ENCODE measurements at places on chromosomes 12 and 14.

DNA sequence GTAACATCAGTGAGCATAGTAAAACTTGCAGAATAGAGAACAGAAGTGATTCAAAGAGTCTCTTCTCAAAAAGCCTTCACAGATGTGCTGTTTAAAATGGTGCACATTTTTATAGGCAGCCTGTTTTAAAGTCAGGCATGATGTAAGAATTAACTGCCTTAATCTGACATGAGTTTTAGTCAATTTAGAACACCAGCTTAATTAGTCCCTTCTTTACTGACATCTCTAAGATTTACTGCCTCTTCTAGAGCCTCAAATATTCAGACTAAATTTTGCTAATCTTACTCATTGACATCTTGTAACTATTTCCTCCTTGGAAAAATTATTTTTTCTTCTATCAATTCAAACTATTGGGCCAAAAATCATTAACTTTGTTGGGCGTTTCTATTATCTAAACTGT lies 782.5 kb downstream of the C12orf50 start:
- no peak for DNase-seq

- DNase-seq = no peak
These were observed 22.3 kb downstream of the ZNF268 start for GRCh38 chr12:133203344-133204263.

GRCh38 chr14:22852940-22853767 lies 16.8 kb downstream of the MMP14 start:
- DNase-seq = peak; percentile 96

DNA sequence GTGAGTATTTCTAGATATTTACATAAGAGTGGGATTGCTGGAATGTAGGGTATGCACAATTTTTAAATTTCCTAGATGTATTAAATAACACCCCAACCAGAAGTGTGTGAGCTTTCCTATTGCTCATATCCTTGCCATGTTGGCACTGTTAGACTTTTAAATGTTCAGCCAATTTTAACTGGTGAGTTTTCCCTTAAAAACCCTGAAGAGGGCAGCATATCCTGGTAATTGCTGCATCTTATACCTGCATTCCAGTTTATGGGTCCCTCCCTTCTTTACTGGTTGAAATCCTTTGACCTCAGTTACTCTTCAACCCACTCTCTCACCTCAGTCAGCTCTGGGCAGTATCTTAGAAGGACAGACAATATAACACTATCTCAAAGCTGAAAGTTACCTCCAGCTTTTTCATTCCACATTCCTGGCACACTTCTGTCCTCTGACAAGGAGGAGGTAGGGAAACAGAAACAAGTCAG lies 270.6 kb downstream of the PAWR start:
- no peak for DNase-seq

- DNase-seq = no peak
These were observed 33.5 kb downstream of the PYGL start for GRCh38 chr14:50910495-50911420.

DNA sequence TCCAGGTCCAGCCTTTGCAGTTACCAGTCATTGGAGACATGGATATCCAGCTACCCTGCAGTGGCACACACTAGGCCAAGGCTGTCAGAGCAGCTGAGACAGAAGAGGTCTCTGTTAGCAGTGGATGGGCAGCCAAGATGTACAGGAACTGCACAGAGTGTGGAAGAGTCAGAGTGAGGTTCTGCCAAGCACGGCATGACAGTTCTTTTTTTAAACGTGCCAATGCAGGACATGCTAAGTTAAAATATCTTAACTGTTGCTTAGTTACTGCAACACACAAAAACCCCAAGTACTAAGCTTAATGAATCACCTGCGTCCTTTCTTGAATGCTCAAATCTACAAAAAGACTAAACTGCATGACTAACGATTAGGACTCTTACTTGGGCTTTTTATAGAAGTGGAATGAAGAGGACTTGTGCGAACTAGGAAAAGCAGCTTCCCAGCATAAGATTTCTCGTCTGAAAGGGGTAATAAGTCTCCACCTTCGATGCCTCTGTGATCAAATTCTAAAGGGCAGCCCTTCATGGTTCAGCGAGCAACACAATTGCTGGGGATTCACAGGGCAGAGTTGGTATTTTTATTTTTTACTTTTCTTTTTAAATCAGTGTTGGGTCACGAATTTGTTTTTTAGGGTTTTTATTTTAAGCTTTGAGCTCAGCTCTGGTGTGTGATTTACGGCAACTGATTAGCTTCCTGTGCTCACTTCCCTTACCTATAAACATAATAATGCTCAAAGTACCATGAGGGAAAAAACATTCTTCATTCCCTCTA lies 20.6 kb downstream of the MAPK1IP1L start:
- DNase-seq = no peak

DNA sequence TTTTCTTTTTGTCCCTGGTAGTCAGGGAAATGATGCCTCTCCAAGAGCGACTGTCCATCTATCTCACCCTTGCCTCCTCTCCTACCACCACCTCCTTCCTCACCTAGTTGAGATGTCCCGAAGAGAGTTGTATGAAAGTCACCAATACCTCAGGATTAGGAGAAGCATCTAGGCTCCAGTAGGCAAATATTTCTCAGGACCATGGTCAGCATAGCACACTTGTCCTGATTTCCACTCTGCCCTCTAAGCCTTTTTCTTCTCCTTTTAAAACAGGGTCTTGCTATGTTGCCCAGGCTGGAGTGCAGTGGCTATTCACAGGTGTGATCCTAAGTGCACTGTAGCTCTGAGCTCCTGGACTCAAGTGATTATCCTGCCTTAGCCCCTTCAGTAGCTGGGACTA lies 268.4 kb upstream of the PELI2 start:
- no peak for DNase-seq

Measured in posterior vena cava (tissue), 2 donors.